Left ventricle myocardium superior (tissue), 1 donor: ENCODE measurements at places on chromosomes 12 and 14.

- peak; percentile 29 for DNase-seq
Measured at GRCh38 chr12:57094208-57095160, 5.6 kb downstream of the NAB2 start.

DNA sequence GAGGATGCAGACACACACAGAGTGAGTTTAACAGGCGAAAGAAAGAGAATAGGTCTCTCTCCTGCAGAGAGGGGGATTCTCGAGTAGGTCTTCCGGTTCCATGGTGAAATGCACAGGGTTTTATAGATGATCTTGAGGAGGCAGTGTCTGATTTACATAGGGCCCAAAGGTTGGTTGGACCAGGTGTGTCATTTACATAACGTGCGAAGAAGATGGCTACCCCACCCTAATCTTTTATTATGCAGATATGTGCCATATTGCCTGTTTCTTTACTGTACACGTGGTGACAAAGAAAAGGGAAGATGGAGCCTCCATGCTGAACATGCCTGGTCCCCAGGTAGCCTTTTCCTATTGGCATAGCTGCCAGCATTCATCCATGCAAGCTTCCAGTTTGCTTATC is 219.8 kb downstream of the CRADD start:
- DNase-seq: no peak

DNA sequence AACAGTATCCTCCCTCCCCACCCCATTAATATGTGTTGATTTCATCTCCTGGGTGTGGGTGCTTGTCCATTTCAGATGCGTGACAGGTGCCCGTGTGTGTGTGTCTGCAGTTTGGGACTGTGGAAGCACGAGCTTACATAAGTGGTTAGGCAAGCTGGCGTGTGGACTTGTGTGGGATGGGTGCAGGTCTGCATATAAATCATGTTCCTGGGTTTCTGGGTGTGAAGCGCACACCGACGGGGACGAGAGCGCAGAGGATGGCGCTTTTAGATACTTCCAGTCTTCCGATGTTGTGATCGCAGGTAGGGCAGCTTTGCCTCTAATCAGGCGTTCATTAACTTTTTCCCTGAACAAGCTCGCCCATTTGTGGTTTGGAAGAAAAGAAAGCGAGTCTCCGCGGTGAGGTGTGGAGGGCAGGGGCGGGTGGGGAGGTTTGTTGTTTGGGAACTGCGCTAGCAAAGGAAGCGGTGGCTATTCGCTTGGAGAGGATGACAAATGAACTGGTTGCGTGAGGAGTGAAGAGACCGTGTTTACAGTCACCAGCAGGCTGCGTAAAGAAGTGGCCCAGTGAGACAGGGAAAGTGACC is 865 bp downstream of the RGS6 start:
- no peak for DNase-seq

- peak; percentile 42 for DNase-seq
Measured at GRCh38 chr14:68736471-68736871, 56.4 kb downstream of the ZFP36L1 start.

- no peak for DNase-seq
Measured at GRCh38 chr12:46179693-46180452, 89.0 kb downstream of the SLC38A1 start.

GRCh38 chr12:131147894-131148293 is 194.2 kb downstream of the ADGRD1 start:
- no peak for DNase-seq

DNA sequence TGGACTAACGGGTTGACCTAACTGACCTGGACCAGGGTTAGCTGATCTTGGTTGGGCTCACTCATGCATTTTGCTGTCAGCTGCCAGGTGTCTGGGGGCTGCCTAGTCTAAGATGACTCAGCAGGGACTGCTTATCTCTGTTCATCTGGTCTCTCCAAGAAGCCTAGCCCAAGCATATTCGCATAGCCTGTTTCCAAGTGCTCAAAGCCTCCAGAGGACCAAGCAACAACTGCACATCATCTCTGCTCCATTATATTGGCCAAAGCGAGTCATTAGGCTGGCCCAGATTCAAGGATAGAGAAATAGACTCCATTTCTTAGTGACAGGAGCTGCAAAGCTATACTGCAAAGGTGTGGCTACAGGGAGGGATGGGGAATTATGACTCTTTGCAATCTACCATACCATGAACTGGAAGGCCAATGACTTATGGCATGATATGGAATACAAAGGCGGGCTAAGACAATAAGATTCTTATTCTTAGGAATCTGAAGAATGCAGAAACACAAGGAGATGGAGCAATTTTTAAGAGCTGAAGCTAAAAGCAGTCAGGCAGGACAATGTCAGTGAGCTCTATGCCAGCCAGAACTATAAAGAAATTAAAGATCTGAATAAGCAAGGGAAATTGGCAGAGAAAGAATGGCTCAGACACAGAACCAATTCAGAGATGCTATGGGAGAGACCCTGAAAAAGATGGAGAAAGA is 194.6 kb upstream of the FSCB start:
- DNase-seq: no peak

GRCh38 chr12:77354766-77355362 is 289.5 kb upstream of the E2F7 start:
- no peak for DNase-seq

DNA sequence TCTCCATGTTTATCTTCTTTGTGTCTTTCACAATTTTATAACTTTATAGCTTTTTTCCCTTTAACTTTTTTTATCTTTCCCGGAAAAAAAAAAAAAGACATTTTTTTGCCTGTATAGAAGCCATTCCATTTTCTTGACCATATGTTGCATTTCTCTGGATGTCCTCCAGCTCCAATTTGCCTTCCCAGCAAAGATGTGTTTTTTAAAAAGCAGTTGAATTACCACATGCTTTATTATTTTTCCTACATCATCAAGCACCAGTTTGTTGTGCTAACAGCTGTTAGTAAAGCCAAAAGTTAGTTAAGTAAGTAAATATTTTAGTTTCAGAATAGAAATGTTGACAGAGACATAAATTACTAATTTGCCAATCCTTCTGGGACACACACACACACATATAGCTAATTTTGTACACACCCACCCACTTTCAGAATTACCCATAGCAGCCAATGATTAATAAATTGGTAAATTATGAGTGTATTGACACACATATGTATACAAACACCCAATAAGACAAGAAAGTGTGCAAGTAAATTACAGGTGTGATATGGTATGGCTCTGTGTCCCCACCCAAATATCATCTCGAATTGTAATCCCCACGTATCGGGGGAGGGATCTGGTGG is 118.3 kb downstream of the SLC38A6 start:
- no peak for DNase-seq

GRCh38 chr12:106145539-106146447 is 7.0 kb upstream of the NUAK1 start:
- DNase-seq: peak; percentile 57

GRCh38 chr14:77579780-77580179 is 36.7 kb downstream of the SPTLC2 start:
- no peak for DNase-seq

DNA sequence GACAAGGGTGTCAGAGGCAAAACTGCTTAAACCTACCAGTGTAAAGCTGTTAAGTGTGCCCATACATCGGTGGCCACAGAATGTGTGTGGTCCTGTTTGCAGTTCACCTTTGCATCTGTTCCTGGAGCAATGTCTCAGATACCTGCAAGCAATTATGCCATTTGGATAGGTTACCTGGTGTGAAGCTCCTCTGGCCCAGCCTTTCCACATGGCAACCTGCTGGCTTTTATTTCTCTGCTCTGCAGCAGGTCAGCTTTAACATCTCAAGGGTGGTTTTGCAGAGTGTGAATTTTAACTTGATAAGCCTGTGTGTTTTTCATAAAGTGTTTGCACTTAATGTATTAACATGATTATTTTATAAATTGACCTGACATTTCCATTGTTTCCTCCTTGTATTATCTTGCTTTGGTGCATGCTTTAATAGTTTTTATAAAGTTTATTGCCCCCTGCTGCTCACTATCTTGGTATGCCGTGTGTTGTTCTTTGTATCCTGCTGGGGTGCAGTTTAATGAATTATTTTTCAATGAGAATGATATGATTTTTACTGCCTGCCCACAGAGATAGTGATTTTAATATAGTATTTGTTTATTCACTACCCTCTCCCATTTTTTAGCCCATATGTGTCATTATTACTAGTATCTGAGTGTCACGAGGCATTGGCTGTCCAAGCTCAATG is 403.8 kb downstream of the NPAS3 start:
- DNase-seq: no peak

DNA sequence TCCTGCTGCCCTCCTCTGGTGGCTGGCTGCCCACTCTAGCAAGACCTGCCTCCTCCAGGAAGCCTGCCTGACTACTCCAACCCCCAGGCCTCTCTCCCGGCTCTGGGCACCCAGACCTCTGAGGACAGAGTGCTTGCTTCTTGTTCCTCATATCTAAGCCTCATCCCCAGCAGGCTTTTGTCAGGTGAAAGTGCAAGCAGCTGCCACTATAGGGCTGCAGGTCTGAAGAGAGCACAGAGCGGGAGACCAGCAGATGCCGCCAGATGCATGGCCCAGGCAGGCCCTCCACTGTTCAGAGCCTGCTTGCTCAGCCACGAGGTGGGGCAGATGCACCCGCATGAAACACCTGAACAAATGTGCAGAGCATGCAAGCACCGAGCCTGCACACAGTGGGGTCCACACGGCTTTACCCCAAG is 73.0 kb downstream of the SERPINA3 start:
- DNase-seq: no peak

GRCh38 chr14:41604721-41605531 is 1.8 kb upstream of the LRFN5 start:
- peak; percentile 67 for DNase-seq

- no peak for DNase-seq
Measured at GRCh38 chr14:65392296-65392695, 20.2 kb upstream of the FUT8 start.

- DNase-seq: no peak
Measured at GRCh38 chr12:131803961-131804521, 24.2 kb upstream of the MMP17 start.

DNA sequence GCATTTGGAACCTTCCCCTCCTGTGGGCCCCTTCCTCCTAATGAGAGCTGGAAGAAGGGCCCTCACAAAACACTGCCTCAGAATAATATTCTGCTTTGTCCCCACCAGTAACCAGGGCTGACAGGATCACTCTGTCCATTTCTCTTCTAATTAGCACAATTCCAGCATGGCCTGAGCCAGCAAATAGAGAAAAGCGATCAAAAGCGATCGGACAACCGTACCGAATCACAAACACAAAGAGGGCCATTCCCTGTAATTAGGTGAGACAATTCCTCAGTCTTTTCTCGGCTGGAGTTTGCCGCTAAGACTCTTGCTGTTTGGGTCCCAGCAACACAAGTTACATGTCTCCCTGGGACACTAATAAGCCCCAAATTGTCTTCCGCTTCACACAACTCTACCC is 35.6 kb upstream of the VSX2 start:
- no peak for DNase-seq

GRCh38 chr12:117744418-117744817 is 224.4 kb downstream of the KSR2 start:
- DNase-seq: no peak

DNA sequence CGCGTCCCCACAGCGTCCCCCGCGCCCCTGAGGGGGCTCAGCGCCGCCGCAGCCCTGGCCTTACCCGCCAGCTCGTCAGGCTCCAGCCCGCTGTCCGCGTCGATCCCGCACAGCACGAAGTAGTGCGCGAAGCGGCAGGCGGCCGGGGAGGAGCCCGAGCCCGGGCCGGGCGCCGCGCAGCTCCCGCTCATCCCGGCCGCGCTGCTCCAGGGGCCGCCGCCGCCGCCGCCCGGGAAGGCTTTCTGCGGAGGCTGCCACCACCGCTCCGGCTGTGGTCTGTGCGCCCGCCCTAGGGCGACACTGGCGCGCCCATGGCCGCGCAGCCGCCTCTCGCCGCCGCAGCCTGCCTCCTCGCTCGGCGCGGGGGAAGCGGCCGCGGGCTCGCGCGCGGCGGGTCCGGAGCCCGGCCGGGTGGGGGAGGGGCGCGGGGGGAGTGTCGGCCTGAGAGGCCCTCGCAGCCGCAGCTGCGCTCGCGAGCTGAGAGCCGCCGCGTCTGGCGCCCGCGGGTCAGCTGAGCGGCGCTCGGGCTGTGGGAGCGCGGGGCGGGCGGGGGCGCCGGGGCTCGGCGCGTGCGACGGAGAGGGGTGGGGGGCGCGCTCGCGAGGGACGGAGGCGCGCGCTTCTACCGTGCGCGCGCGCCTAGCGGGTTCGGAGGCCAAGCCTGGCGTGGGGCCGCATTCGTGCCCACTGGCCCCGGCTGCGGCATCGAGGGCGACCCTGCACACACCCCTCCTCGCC is at the start of gene DENND5B:
DENND5B (minus strand) TSS at position 495 of the 738 bp plus-strand sequence; CDS start at position 191, 304 bp downstream.
- DNase-seq: peak; percentile 92

DNA sequence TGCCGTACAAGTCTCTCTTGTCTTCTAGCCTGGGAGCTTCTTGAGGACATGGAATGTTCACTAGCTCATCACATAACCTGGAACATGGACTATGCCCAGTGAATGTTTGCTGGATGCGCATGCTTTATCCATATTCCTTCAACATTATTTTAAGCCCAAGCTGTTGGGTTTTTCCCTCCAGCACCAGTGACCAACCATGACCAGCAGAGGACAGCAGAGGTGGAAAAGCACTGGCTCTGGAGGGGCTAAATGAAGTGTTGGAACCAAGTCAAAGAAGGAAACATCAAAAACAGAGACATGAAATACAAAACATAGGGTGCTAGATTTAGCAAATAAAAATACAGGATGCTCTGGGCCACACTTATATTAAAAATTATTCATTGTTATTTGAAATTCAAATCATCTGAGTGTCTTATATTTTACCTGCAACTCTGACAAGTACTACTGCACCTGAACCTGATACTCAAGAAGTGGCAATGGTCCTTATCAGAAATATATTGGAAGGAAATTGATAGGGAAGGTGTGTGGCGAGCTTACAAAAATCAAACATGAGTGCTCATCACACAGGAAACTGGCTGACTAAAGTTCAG is 23.1 kb upstream of the HELB start:
- no peak for DNase-seq

DNA sequence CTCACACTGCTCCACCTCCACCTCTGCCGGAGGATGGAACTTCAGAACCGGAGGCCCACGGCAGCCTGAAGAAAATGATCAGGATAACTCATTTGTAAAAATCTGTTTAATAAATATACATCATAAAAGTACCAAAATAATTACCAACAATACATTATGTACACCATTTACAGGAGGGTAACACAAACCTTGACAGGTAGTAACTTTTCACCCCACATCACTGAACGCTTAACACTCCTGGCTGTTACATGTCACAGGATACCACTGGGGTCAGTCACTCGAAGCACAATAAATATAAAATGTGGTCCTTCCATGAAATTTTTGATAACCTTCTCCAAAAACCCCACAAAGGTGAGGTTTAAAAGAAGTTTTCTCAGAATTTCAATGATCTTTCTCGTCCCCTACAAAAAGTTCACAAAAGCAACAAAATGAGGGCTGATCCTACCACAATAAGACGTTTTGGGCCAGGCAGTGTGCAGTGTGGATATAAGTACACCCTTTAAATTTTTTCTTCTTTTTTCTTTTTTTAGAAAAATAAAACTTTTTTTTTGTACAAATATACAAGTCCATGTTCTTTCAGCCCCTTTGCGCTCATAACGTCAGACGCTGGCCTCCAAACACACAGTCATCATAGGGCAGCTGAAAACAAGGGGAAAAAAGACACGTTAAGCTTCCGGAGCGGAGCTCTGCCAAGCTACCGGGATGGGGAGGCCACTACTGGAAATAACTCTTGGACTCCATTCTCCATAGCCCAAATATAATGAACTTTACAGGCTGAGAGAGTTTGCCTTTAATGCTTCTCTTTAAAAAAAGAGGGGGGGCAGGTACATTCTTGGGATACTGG is 2.9 kb downstream of the NFKBIA start:
- peak; percentile 61 for DNase-seq
